ENCODE measurements at places on chromosomes 7 and 10.

DNA sequence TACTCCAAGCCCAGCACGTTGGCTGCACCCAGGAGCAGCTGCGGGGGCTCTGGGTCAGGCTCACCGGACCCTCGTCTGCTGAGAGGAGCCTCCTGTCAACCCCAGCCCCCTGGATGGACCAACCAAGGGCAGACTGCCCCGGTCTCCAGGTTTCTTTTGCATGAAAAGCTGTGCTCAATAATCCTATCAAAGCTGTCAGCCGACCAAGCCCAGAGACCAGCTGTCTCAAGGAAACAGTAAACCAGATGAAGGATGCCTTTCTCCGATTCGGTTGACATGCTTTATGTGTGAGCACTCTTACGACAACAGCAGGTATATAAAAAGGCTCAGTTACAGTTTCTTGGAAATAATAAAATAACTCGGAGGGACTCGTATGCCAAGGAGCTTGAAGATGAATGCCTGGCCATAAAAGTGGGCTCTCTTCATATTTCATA, 71.6 kb upstream of the BAIAP2L1 start:
- H3K4me1 ChIP-seq: peaks cover 19% of the 10 kb centered on the region
- DNase-seq: no peak
- peaks cover 4% of the 10 kb centered on the region for H3K36me3 ChIP-seq
- no peak overlapping the region for H3K27ac ChIP-seq
- no peak overlapping the region for H3K4me3 ChIP-seq
- H3K27me3 ChIP-seq: peaks cover 24% of the 10 kb centered on the region

DNA sequence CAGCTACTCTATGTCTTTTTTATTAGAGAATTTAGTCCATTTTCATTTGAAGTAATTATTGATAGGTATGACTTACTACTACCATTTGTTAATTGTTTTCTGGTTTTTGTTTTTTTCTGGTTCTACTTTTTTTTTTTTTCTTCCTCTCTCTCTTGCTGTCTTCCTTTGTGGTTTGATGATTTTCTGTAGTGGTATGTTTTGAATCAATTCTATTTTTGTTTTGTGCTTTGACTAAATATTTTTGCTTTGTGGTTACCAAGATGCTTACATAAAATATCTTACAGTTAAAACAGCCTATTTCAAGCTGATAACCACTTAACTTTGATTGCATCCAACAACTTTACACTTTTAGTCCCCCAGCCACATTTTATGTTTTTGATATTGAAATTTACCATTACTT, 3.3 kb upstream of the OR2F2 start:
- DNase-seq: no peak
- no peak overlapping the region for H3K4me3 ChIP-seq
- H3K27ac ChIP-seq: no peak overlapping the region
- no peaks in the 10 kb centered on the region for H3K27me3 ChIP-seq
- H3K36me3 ChIP-seq: no peaks in the 10 kb centered on the region

GRCh38 chr10:129078346-129078745, 388.7 kb upstream of the MGMT start:
- no peak for DNase-seq
- no peak overlapping the region for H3K4me3 ChIP-seq
- H3K27ac ChIP-seq: no peak overlapping the region

DNA sequence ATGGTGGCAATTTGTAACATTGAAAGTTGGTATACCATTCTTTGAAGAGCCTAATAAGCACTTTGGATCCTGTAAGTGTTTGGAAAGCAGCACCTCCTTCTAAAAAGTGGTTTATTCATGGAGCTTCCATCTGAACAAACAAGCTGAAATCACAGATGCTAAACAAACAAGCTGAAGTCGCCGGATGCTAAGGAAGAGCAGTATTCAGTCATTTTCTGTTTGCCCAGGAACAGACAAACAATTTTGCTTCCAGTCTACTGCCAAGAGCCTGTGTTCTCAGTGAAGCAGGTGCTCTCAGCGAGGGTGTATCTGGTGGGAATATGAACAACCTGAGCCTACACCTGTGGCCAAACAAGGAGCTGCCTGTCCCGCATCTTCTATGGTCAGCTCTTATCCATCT, 6.3 kb downstream of the COL28A1 start:
- no peaks in the 10 kb centered on the region for H3K27me3 ChIP-seq
- DNase-seq: no peak
- H3K27ac ChIP-seq: no peak overlapping the region
- no peak overlapping the region for H3K4me3 ChIP-seq
- H3K36me3 ChIP-seq: no peaks in the 10 kb centered on the region

DNA sequence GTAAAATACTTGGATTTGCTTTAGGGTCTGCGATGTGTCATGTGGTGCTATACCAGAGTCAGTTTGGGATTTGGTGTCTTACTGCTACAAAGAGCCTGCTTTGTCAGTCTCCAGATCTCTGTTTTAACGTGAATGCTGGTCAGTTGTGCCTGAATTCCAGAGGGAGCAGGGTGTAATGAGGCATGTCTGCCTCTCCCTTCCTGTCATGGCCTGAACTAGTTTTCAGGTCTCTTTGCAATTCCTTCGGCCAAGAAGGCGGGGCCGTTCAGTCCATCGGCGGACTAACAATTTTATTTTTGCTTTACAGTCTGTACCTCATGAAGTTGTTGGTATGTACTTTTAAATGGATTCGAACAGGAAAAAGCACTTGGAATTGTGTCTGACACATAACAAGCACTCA, 465.1 kb upstream of the ADARB2 start:
- peaks cover 3% of the 10 kb centered on the region for H3K27me3 ChIP-seq
- peaks cover 18% of the 10 kb centered on the region for H3K36me3 ChIP-seq
- H3K4me1 ChIP-seq: peaks cover 43% of the 10 kb centered on the region
- peak overlapping the region; percentile 98 for H3K27ac ChIP-seq
- peak overlapping the region; percentile 28 for H3K4me3 ChIP-seq
- DNase-seq: peak; percentile 32
